A549 treated with Hydrocortisone at 1 μM for 4 hours (cell line): ENCODE measurements at places on chromosomes 12 and 14. TPM values are rescaled to one million over a fixed set of nuclear protein-coding genes. Genes with fewer than 3 reads are reported as not detected.

The SERPINA10 gene
- 0.05 TPM in 1 of 5 replicates, not detected in the others for total RNA-seq

The CLEC6A gene
- not detected in 5 replicates for total RNA-seq

The LRRC9 gene
- not detected in 5 replicates for total RNA-seq

The HOXC5 gene
- 0.52 to 0.82 TPM (median 0.60 TPM) in 5 replicates for total RNA-seq

The TBX5 gene
- not detected in 5 replicates for total RNA-seq
